ENCODE measurements at places on chromosomes 6 and 20.

DNA sequence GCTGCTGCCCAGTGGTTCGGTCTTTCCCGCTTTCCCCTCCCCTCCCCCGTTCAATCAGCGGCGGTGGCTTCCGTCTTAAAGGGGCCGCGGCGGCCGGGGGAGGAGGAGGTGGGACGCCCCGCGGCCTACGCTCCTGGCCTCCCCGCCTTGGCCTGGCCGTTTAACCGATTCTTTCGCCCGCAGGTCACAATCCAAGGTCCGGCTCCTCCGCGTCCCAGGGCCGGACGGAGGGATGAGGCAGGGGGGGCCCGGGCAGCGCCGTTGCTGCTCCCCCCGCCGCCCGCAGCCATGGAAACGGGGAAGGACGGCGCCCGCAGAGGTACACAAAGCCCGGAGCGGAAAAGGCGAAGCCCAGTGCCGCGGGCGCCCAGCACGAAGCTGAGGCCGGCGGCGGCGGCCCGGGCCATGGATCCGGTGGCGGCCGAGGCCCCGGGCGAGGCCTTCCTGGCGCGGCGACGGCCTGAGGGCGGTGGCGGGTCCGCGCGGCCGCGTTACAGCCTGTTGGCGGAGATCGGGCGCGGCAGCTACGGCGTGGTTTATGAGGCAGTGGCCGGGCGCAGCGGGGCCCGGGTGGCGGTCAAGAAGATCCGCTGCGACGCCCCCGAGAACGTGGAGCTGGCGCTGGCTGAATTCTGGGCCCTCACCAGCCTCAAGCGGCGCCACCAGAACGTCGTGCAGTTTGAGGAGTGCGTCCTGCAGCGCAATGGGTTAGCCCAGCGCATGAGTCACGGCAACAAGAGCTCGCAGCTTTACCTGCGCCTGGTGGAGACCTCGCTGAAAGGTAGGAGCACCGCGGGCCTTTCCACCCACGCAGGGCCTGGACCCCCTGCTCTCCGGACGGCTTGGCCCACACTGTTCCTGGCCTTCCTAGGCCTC lies 1.2 kb downstream of the STK35 start:
- peak; percentile 75 for DNase-seq

- DNase-seq = no peak
Measured at GRCh38 chr6:84771756-84772356, 7.5 kb upstream of the TBX18 start.

DNA sequence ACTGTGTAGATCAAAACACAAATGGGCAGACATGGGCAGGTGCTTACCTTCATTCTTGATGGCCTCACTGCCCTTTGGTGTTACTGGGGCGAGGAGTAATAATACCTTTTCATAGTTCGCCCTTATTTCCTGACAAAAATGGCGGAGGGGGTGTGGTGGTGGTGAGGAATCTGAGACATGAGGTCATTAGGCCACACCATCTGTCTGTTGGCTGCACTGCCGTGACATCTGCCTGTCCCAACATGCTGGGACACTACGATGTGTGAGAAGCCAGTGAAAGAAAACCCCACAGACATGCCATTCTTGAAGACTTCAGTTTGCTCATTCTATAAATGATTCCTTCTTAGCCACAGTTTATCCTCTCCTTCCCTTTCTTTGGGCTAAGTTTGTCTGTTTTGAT lies 13.4 kb upstream of the MAPRE1 start:
- no peak for DNase-seq

GRCh38 chr6:18432180-18432579 lies 45.0 kb downstream of the RNF144B start:
- DNase-seq = no peak

GRCh38 chr20:24755411-24755922 lies 193.6 kb upstream of the CST7 start:
- no peak for DNase-seq

GRCh38 chr6:39231521-39232243 lies 2.4 kb upstream of the KCNK5 start:
- no peak for DNase-seq

GRCh38 chr6:110456694-110457093 lies 19.7 kb downstream of the SLC22A16 start:
- DNase-seq = no peak

GRCh38 chr6:107192830-107193229 lies 77.5 kb upstream of the BEND3 start:
- DNase-seq = no peak

- peak; percentile 31 for DNase-seq
Measured at GRCh38 chr6:32668226-32668747, 1.8 kb upstream of the HLA-DQB1 start.

GRCh38 chr20:38402816-38403215 lies 32.3 kb downstream of the SNHG17 start:
- no peak for DNase-seq

DNA sequence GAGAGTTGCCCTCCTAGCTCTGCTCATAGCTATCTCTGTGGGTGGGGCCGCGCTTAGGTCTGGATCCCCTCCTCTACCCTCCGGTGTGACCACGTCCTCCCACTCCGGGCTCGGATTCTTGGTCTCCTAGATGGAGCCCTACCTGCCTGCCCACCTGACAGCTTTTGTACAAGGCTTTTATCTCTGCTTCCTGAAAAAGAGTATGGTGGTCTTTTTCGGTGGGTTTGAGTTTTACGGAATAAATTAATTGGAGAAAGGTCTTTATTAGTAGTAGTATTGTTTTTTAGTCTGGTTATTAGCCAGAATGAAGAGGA lies 773 bp downstream of the SMAP1 start:
- DNase-seq = no peak

GRCh38 chr6:15232836-15233510 lies 12.9 kb upstream of the JARID2 start:
- no peak for DNase-seq

DNA sequence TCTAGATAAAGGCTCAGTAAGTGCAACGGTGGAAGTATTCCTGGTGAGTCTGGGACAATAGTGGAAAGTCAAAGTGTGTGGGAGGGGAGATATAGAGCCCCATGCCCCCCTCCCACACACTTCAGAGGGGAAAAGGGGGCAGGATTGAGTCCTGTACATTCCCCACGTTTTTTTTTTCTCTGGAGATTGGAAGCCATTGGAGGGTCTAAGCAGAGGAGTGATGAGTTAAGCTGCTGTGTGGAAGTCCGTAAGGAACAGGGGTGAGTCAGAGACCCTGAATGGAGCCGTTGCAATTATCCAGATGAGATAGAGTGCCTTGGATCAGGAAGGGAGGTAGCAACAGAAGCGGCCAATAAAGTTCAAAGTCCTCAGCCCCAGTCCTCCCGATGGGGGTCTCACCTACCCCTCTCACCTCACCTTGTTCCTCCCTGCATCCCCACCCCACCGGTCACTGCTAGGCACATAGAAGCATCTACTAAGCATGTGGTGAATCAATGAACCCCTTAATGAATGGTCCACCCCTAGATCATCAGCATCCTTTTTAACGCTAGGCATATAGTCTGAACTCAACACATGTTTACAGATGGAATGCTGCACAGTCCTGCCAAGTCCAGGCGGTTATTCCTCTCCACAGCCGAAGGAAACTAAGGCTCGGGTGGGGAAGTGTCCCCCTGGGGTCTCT lies 662 bp upstream of the SLC9A8 start:
- no peak for DNase-seq

- no peak for DNase-seq
Measured at GRCh38 chr6:62162858-62163257, 123.2 kb downstream of the KHDRBS2 start.

DNA sequence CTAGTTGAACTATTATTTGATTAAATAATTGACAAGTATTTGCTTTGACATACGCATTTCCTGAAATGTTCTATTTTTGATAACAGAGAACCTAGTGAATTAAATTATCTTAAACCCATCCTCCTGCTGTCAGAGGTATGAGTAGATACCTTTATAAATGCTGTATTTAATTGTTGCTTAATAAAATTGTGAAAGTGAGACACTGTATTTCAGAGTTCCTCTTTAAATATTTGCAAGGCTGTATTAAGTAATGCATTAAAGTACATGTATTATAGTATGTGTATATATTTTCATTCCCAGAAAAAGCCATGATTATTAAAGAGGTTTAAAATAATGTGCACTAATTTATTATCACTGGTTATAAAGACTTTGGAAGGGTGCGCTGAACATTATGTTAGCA lies 483.8 kb downstream of the TFAP2B start:
- DNase-seq = no peak

GRCh38 chr6:11311970-11312369 lies 79.5 kb upstream of the NEDD9 start:
- no peak for DNase-seq

GRCh38 chr6:44540881-44541280 lies 153.4 kb downstream of the CDC5L start:
- no peak for DNase-seq

DNA sequence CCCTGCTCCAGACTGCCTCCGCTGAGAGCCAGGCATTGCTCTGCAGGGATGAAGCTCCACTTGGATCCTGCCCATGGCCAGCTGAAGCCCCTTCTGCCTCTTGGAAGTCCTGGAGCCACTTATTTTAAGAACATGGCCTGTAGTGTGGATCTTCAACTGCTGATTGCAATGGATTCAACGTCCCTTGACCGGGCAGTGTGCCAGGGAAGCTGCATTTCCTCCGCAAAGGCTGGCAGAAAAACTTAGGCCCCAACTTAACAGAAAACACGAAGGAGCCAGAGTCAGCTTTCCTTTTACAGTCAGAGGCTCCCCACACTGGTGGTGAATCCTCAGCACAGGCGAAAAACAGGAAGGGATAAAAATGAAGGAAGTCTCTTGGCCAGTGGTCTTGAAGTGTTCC lies 26.3 kb upstream of the FOXQ1 start:
- no peak for DNase-seq

- no peak for DNase-seq
Measured at GRCh38 chr6:15096894-15097837, 148.7 kb upstream of the JARID2 start.

DNA sequence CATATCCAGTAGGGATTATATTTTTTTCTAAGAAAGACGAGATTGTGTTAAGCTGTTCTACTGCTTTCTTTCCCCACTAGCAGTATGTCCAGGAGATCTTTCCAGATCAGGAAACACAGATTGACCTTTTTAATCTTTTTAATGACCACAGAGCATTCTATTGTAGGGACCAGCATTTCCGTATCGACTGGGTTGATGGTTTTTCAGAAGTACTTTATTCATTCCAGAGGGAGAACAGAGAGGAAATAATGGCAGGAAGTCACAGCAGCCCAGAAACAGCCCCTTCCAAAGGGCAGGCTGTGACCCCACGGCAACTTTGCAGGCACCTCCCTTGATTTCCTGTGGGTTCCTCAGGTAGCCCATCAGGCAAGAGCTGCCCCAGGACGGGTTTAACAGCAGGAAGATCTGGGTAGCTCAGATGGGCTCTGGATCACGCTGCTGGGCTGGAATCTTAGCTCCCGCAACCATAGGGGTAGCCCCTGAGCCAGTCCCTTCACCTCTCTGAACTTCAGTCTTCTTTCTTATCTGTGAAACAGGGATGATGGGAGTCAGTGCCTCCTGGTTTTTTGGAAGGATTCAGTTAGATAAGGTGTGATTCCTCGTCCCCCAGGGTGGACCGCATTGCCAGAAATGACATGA lies 23.8 kb upstream of the CHMP4B start:
- DNase-seq = no peak

- no peak for DNase-seq
Measured at GRCh38 chr6:141258516-141258915, 874.2 kb upstream of the GJE1 start.

DNA sequence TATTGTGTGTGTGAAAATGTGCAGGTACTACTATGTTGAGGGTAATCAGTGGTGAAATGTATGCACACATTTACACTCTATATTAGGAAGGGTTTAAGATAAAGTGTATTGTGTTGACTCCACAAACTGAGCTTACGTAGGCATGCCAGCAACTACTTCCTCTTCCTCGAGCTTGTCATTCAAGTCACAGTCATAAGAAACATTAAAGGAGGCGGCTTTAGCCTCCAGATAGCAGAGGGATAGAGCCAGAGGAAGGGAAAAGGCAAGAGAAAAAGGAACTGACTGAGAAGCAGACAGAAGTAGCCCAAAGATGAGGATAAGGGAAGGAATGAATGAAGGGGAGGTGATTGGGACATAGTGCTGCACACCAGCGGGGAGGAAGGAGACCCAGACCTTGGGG lies 55.2 kb downstream of the SMLR1 start:
- no peak for DNase-seq

DNA sequence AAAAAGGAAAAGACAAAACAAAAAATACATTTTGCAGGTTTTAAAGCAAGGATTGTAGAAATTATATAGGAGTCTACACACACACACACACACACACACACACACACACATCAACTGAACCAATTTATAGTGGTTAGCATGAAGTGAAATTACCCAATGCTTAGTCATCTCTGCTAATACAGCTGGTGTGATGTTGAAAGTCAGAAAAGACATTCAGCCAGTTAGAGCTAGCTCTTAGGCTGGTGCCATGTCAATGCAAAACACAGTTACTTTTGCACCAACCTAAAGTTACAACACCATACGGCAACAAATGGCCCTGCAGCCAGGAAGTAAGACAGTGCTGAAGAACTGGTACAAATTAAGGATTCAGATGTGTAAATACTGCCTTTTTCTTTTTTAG lies 15.2 kb downstream of the FAM210B start:
- no peak for DNase-seq

DNA sequence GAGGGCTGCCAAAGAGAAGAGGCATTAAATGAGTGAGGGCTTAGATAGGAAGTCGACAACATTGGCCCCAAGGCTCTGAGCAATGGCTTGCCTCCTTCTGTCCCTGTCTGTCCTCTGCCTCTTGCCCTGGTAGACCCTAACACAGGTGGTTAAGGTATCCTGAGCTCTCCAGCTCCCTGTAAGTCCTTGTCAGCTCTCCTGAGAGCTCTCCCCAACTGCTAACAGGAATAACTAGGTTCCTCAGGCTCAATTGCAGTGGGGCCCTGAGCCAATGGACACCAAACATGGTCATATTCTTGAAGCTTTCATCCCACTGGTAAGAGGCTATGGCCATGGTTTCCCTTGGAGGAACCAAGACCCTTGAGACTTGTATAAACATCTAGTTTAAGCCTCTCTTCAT lies 5.0 kb upstream of the CPNE1 start:
- DNase-seq = no peak

DNA sequence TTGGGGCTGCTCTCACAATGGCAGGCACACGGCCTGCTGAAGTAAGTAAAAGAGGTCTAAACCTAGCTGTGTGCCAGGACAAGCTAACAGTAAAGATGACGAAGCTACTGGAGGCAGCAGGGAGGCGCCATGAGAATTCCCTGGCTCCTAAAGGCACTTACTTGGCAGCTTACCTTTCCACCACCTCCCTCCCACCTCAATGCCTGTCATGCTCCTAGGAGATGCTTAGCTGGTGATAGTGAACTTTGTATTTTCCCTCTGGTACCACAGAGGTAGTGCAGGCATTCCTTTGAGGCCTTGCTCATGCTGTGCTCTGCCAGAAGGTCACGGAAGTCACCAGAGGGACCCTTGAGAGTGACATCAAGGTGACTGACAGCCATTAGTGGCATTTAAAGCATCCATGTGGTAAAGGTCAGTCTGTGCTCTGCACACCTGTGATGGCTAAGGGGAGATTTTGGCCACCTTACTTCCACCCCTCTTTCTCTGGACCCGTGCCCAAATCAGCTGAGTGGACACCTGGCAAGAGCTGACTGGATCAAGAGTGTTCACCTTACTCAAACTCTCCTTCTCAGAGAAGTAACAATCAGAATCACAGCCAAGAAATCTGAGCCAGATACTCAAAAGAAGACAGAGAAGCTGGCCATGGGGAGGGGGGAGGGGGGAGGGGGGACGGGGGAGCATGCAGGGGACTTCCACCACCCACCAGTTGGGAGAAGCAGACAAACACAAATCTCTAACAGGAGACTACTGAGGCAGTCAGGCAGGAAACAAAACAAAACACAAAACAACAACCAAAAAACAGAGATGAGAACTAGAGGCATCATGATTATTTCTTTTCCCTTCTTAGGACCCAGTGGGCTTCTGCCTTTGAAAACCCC lies 2.9 kb downstream of the FKBP1A start:
- DNase-seq = no peak

GRCh38 chr6:10613723-10614122 lies 80.7 kb downstream of the C6orf52 start:
- no peak for DNase-seq

All from activated T-helper 1 cell treated with Interleukin-2 at 50 U/mL for 16 hours (primary cell).